Effector CD8-positive, alpha-beta T cell (primary cell): ENCODE measurements at places on chromosomes 2 and 18.

GRCh38 chr2:128836559-128837100 is 518.0 kb upstream of the HS6ST1 start:
- no peak for DNase-seq

- DNase-seq: no peak
Observed at GRCh38 chr2:186675380-186675779, 18.5 kb upstream of the FAM171B start.

DNA sequence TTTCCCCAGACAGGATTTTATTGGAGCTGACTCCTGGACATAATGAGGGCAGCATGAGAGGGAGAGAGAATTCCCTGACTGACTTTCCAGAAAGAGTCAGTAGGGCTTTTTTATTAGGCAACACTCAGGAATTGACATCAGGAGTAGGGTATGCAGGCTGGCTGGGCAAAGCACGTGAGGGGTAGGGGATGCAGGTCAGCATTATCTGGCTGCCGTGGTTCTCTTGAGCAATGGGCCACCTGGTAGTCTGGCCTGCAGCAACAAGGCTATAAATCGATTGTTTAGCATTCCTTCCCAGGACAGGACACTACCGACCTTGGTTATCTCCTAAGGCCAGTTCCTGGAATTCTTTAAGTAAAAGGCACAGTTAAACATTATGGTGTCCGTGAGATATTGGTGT is 160.8 kb upstream of the AGAP1 start:
- DNase-seq: no peak

DNA sequence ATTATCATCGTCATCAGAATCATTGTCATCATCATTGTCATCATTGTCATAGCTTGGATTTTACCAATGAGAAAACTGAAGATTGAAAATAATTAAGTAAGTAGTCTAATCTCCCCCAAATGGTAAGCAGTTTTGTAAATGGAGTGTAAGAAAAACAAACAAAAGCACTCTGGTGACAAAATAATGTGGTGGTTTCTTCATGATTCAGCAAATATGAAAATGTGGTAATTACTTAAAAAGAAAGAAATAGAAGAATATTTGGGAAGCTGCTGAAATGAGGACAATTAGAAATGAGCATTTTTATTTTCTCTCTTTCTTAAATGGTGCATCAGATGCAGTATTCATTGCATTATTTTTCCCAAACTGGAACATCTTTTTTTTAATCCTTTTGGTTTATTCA is 514.4 kb downstream of the DCDC2C start:
- no peak for DNase-seq

- no peak for DNase-seq
Observed at GRCh38 chr2:85468096-85468703, 49.7 kb downstream of the SH2D6 start.

GRCh38 chr2:85770786-85771409 is 17.1 kb downstream of the ATOH8 start:
- DNase-seq: no peak
